ENCODE measurements at places on chromosomes 4 and X. TPM values are rescaled to one million over a fixed set of nuclear protein-coding genes. Genes with fewer than 3 reads are reported as not detected.

- DNase-seq: no peak
Measured at GRCh38 chr4:94256828-94257227, 49.2 kb downstream of the SMARCAD1 start.

GRCh38 chrX:30654989-30655607, 1.9 kb downstream of the GK start:
- DNase-seq: no peak

- no peak for DNase-seq
Measured at GRCh38 chr4:117467404-117467803, 382.0 kb upstream of the TRAM1L1 start.

GRCh38 chrX:15841853-15842516, 12.6 kb downstream of the AP1S2 start:
- DNase-seq: no peak

Gene GPRASP2
- total RNA-seq: 7.9 TPM

DNA sequence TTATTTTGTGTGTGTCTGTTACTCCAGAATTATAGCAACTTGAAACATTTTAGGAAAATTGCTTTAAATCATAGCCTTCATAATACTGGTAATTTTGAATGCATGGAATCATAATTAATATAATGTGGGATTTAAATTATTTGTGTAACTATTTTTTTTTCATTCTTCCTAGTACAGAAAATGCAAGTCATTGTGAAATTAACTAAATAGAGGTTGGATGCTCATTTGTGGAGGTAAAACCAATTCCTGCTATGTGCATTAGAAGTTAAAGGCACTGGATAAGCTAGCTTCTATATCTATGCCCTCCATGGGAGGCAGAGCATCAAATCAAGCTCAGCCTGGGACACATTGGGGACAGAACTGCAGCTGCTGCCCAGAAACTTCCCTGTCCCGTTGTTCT, 1048.5 kb upstream of the PABPC4L start:
- no peak for DNase-seq

Gene GLRA3
- total RNA-seq: not detected

Gene SAGE1
- not detected for total RNA-seq

Gene TEX13C
- total RNA-seq: not detected

GRCh38 chr4:1038948-1039492, 27.6 kb downstream of the FGFRL1 start:
- no peak for DNase-seq

DNA sequence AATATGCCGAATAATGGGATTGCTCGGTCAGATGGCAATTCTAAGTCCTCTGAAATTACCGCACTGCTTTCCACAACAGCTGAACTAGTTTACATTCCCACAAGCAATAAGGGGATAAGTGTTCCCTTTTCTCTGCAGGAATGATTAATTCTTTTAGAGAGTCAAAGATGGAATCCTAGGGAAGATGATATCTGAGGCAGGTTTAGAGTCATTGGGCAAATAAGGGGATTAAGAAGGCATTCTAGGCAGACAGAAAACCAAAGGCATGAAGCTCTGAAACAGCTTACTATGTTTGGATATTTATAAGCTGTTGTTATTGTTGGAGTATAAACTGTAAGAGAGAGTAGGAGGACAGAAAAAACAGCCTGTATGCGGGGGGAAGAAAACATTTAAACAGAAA, 85.7 kb downstream of the TET2 start:
- DNase-seq: no peak

DNA sequence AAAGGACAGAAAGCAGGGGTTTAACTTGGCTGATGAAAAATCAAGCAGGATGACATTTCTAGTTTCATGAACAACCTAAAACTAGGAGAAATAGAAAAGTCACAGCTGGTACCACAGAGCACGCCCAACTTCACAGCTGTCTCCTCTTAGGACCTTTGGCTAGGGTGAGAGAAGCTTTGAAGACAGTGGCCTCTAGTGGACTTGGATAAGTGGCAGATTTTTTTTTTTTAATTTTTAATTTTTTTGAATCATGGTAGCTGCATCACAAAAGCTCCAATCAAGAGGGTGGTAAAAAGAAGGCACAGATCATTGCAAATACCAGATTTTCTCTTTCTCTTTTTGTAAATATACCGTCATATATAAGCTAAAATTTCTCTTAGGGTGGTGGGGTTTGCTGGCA, 20.2 kb upstream of the MAP3K15 start:
- DNase-seq: no peak

DNA sequence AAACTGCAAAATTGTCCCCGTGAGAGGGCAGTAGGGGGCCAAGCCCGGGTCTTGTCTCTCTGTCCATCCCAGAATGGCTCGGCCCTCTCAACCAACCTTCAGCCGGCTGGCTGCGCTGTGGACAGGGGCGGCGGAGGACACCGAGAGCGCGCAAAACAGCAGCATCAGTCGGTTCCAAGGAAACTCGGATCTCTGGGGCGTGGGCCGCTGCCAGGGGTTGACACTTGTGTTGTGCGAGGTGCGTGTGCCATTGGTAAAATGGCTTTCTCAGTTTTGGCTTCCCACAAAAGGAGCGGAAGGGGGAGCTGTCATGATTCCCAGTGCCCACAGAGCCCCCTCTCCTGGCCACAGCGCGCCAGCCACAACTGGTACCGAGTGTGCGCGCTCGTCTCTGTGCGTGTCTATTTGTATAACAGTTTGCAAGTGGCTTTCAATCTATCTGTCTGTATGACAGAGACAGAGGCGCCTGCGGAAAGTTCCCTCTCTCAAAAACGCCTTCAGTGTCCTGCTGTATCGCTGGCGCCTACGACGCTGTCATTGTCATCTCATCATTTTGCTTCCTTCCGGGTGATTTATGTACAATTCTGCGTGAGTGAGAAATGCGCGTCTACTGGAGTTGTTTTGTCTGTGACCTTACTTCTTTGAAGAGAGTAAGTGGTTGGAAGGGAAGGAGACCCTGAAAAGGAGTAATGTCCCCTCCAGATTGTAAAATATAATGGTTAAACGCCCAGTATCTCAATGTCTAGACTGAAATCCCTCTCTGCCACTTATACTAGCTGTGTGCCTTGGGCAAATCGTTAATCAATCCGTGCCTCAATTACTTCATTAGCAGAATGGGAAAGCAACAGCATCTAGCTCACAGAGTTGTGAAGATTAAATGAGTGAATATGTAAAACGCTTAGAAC, 1.8 kb downstream of the DKK2 start:
- no peak for DNase-seq

DNA sequence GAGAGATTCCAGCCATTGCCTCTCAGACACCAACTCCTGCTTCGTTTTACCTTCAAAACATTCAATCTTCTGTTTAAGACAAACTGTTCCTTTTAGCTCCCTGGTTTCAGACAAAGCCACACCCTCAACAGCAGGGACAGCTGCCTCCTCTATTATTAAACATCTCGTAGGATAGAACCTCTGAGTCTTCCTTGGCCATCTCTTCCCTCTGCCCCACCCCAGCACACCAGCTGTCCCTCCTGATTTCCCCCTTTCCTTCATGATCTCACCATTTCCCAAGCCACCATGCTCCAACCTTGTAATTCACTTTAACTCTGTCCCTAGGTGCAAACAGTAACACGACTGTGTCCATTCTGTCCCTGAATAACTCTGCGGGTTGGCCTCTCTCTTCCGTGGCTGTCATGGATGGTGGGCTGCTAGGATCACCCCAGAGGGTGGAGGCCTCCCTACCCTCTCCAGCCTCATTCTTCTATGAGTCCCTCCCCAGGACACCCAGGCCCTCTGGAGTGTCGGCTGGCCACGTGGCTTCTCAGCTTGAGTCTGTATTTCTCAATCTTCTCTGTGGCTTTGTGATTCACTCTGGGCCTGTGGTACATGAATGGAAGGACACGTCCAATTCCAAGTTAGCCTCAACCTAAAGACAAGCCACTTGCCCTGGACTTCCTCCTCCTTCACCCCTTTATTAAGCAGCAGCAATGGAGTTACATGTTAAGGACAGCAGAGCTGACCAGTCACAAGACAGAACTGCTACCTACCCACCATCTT, 349.9 kb downstream of the FBXW7 start:
- DNase-seq: no peak

Gene ARMCX4
- 14.3 TPM for total RNA-seq

Gene RTL9
- total RNA-seq: not detected

Gene RAB41
- not detected for total RNA-seq

GRCh38 chrX:24085101-24085500, 30.3 kb downstream of the EIF2S3 start:
- no peak for DNase-seq

DNA sequence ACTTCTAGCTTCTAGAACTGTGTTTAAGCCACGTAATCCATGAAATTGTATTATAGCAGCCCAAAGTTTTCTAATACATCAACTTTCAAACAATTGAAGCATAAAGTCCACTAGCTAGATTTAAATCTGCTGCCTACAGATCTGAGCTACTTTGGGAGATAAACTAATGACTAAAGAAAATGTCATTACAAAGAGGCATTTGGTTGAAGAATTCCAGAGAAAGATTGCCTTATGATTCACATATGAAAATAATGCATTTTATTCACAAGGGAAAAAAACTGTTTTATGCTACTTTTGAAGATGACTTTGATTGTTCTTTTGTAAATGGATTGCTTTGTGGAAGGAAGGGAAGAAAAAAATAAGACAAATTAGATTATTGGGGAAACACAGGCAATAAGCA, 124.1 kb upstream of the SLIT2 start:
- no peak for DNase-seq

DNA sequence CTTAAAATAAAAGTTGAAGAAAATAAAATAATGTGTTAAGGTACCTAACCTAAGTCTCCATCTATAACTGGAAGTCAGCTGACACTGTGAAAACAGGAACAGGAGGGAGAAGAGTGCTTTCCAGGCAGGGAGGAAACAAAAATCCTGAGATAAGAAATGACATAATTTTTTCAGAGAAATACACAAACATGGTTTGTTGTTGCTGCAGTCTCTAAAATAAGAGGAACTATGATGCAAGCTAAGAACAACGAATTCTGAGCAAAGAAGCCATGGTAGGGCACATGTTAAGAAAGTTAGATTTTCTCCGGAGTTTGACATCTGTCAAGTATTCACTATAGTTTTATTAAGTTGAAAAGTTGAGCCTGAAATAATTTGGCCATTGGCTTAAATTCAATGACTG, 26.9 kb downstream of the PAPSS1 start:
- DNase-seq: no peak

Gene NUP62CL
- total RNA-seq: 1.4 TPM

Gene CXorf49
- total RNA-seq: not detected

- DNase-seq: no peak
Measured at GRCh38 chr4:142408003-142408441, 438.1 kb downstream of the INPP4B start.

Gene JADE3
- total RNA-seq: 8.5 TPM

DNA sequence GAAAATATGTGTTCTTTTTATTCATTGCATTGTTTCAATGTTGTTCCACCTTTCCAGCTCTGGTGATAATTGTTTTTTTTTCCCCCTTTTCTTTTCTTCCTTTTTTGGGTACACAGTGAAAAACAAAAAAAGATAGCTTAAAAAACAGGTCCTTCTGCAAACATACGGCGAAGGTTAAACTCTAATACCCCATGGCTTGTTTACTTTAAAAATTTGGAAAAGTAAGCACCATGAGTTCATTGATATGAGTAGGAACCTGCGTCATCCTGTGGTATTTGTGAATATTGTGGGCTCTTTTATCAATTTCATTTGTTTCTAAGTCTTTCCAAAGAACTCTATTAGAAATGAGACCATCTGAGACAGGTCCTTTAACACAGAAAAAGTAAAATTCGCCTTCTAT, 123.5 kb downstream of the CHRNA9 start:
- no peak for DNase-seq

Gene AREG
- total RNA-seq: 7.8 TPM

DNA sequence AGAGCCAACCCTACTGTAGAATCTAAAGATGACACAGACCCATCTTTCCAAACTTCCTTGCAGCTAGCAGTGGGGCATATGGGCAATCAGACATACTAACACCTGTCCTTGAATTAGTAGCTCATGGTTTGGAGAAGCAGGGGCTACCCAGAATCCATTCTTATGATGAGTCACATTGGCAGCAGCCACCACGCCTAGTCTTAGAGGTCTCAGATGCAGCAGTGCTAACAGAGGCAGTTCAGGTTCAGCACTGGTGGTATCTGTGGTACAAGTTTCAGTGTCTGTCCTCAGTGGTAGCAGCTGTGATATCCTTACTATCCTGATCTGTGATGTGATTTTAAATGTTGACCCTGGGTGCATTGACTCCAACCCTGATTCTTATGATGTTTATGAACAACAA, 68.1 kb downstream of the FRMPD4 start:
- no peak for DNase-seq

DNA sequence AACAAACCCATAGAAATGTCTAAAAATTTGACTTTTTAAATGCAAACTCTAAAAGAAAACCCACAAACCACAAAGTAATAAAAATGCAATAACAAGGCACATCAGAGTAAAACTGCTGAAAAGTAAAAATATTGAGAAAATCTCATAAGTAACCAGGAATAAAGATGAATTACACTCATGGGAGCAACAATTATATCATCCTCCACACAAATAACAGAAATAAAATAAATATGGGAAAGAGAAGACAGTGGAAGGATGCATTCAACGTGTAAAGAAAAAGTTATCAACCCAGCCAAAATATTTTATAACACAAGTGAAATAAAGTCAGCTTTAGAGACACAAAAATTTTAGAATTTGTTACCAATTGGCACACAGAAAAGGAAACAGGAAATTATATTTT, 1420.2 kb downstream of the PCDH18 start:
- no peak for DNase-seq

DNA sequence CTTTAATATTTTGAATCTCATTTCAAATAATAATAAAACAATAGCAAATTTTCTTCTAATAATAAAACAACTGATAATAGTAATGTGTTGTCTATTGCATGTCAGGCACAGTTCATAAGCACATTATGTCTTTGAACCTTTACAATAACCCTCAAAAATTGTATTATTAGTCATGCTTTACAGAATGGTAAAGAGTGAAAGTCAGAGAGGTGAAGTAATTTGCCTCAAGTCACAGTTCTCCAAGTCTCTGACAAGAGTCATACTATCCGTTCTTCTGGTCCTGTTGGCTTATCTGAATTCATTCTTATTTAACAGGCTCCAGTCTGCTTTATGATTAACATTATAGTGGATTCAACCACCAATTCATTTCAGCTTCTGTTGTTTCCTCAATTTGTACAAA, 313.0 kb downstream of the AFF2 start:
- DNase-seq: no peak

All from lower lobe of right lung (tissue), 2 donors.